Left renal cortex interstitium (tissue), 4 donors: ENCODE measurements at places on chromosomes 2 and 18. TPM values are rescaled to one million over a fixed set of nuclear protein-coding genes. Genes with fewer than 3 reads are reported as not detected.
A peak's percentile ranks its signal among the peaks of the same experiment; 100 is the strongest.

The BMP10 gene
- not detected for polyA plus RNA-seq

DNA sequence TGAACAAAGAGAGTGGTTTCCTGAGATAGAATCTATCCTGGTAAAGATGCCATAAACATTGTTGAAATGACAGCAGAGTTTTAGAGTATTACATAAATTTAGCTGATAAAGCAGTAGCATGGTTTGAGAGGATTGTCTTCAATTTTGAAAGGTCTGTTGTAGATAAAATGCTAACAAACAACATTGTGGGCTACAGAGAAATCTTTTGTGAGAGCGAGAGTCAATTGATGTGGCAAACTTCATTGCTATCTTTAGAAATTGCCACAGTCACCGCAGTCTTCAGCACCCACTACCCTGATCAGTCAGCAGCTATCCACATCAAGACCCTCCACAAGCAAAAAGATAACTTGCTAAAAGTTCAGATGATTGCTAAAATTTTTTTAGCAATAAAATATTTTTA is 17.5 kb downstream of the VRK2 start:
- no peak for DNase-seq

DNA sequence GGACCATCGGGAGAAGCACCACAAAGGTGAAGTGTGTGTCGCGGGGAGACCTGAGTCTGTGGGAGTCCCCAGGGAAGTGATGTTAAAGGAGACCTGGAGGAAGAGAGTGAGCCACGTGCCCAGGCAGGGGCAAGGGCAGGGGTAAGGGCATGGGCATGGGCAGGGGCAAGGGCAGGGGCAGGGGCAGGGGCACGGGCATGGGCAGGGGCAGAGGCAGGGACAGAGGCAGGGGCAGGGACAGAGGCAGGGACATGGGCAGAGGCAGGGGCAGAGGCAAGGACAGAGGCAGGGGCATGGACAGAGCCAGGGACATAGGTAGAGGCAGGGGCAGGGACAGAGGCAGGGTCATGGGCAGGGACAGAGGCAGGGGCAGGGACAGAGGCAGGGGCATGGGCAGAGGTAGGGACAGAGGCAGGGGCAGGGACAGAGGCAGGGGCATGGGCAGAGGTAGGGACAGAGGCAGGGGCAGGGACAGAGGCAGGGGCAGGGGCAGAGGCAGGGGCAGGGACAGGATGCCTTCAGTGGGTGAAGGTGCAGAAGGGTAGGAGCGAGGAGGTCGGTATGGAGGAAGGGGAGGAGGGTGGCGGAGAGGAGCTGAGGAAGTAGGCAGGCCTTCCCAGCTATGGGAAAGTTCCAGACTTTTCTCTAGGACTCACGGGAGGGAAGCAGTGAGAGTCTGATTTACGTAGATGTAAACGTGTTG is 33.3 kb downstream of the NTSR2 start:
- DNase-seq, result no peak

- no peak for DNase-seq
Observed at GRCh38 chr2:187157046-187157445, 291.0 kb downstream of the CALCRL start.

DNA sequence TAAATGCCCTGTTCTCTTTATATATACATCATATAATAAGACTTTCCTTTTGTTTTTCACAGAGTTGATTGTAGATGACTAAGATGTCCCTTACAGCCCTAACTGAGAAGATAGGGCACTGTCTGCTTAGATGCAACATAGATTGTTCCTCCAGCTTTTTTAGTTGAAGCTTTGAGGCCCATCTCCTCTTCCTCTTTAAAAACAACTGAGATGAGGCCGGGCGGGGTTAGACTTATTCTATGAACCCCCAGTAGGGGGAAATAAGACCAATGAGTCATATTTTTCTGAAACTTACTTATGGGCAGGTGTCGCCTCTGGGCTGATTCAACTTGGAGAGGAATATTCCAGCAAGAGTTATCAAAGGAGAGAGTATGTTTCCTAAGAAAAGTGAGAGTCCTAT is 84.6 kb downstream of the FBXO15 start:
- DNase-seq, result no peak

GRCh38 chr2:88110830-88111229 is 17.0 kb downstream of the FABP1 start:
- DNase-seq, result no peak

DNA sequence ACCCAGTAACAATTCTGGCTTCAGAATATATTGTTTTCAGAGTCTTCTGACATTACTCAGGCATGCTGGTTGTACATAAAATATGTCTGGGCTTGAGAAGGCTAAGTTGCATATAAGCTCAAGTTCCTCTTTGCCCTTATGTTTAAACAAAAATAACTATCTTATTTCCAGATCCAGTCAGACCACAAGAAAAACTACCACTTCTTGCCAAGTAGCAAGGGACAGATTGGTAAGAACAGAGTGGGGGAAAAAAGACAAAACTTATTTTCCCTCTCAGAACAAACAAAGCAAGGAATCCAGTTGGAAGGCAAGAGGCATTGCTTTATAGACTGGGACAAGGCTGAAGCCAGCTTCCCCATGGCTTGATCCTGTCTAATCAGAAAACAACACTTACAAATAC is 1036.7 kb upstream of the CELF4 start:
- DNase-seq, result no peak

- peak; percentile 23 for DNase-seq
Observed at GRCh38 chr2:200307724-200308545, 1.4 kb downstream of the SPATS2L start.

GRCh38 chr2:150271952-150272802 is 215.3 kb downstream of the RND3 start:
- no peak for DNase-seq

The OSBPL6 gene
- polyA plus RNA-seq, result 6.8 TPM
